ENCODE measurements at places on chromosomes 2 and 18.

- DNase-seq = no peak
Measured at GRCh38 chr2:136347981-136348380, 230.0 kb upstream of the CXCR4 start.

GRCh38 chr18:7567474-7568425 lies 634 bp downstream of the PTPRM start:
- no peak for DNase-seq

- no peak for DNase-seq
Measured at GRCh38 chr2:229832510-229832898, 89.3 kb downstream of the TRIP12 start.

GRCh38 chr2:64943387-64944150 lies 45.6 kb upstream of the SLC1A4 start:
- DNase-seq = no peak

GRCh38 chr2:14232217-14232616 lies 400.3 kb upstream of the LRATD1 start:
- DNase-seq = no peak

- no peak for DNase-seq
Measured at GRCh38 chr18:12911025-12911928, 27.2 kb upstream of the PTPN2 start.

GRCh38 chr2:96656540-96656939 lies 14.0 kb downstream of the FER1L5 start:
- DNase-seq = no peak

DNA sequence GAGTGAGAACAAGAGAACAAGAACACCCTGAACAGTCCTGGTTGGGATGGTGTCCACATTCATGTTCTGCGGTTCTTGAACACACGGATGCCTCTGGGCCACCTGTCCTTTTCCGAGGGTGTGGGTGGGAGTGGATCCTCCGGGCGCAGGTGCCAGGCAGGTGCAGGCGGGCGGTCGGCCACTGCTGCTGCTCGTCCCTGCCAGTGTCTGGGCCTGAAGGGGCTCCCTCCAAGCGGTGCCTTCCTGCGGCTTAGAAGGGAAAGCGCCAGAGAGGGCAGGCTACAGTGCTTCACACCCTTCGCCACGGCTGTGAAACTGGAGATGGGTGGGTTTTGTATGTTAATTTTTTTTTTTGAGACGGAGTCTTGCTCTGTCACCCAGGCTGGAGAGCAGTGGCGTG lies 8.0 kb upstream of the D2HGDH start:
- DNase-seq = no peak

DNA sequence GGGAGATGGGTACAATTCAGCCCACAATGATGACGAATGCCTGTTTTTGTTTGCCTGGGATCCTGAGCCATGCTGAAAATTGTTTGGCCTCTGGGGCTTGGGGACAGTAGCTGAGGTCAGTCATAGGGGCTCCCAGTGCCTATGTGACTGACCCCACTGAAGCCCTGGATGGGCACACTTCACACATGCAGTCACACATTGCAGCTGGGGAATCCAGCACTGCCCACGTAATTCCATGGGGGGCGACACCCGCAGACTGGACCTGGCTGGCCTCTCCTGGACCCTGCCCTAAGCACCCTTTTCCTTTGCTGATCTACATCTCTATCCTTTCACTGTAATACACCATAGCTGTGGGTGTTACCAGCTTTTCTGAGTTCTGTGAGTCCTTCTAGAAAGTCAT lies 295.2 kb upstream of the HS6ST1 start:
- no peak for DNase-seq

GRCh38 chr2:55876429-55877086 lies 47.0 kb downstream of the EFEMP1 start:
- DNase-seq = no peak

GRCh38 chr2:238563551-238563950 lies 136.8 kb downstream of the ASB1 start:
- no peak for DNase-seq

- no peak for DNase-seq
Measured at GRCh38 chr2:134679294-134679693, 39.5 kb downstream of the TMEM163 start.

- no peak for DNase-seq
Measured at GRCh38 chr2:164888592-164888991, 47.0 kb upstream of the COBLL1 start.

DNA sequence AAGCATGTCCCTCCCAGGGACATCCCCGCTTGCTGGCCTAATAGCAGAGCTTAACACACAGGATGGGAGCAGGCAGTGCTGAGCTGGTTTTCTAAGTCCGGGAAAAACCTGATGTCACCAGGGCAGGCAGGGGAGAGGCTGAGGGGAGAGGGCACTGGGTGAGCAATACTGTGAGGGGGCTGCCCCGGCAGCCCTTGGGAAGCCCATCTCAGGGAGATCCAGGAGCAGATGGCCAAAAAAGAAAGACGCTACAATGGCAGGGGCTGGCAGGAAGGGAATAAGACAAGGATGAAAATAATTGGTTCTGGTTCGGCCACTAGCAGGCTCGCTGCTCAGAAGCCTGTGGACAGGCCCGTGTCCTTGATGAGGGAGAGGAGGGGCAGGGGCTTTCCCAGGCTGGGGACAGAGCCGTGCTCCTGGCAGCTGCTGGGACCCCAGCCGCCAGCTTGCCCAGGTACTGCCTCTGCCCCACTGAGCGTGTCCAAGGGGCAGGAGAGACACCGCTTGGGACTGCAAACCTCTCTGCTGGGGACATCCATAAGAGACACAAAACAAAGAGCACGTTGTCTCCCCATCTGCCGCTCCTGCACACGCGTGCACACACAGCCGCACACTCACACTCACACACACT lies 30.2 kb downstream of the SMAD7 start:
- DNase-seq = no peak

DNA sequence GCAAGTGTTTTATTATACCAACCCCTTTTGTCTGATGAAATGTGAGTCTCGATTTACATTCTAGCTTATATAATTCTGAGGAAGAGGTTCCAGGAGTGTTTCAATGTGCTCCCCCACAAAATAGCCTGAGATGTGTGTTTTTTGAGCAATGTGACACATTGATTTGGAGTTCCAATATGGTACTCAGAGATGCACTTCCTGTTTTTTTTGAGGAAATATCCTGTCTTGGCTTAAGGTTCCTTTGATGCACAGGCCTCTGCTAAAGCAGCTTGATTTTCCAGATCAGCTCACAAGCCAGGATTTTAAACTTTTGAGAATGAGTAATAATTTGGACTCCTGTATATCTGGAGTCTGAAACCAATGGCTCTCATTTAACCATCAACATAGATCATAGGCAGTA lies 221.4 kb downstream of the ACTR3 start:
- DNase-seq = no peak

GRCh38 chr18:77765468-77765867 lies 515.8 kb downstream of the GALR1 start:
- peak; percentile 56 for DNase-seq

GRCh38 chr18:77008006-77008405 lies 124.6 kb downstream of the MBP start:
- DNase-seq = no peak

DNA sequence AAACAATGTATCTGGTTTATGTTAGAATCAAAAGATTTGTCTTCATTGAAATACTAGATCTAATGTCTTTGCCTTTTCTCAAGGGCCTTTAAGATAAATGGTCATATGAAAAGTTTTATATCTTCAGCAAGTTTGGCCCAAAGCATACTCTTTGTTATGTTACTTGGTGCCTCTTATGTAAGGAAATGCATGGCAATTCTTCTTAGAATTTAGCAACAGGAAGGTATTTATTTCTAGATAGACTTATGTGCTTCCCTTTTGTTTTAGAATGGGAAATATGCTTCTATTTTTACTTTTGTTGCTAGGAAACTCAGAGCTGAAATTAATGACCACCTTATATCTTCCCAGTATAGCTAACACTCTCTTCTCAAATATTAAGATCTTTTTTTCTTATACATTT lies 117.4 kb upstream of the DLX2 start:
- no peak for DNase-seq

DNA sequence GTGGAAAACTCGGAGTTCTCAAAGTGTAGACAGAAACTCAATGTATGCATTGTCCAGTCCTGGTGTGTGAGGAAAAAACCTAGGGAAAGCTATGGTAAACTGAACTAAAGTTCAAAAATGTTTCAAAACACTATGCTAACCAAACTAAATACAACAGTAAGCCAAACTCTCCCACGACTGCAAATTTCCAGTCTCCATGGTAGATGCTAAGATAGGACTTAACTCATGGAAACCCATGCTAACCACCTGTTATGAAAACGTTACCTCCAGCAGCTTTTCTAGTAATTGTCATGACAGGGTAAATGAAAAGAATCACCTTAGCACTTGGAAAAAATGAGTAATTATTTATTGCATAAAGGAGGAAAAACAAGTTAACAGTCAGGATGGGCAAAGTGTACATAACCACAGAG lies 135.7 kb upstream of the EPC2 start:
- DNase-seq = no peak

GRCh38 chr2:25071966-25072365 lies 30.1 kb downstream of the EFR3B start:
- no peak for DNase-seq

- DNase-seq = no peak
Measured at GRCh38 chr2:233117351-233117750, 57.2 kb downstream of the INPP5D start.

DNA sequence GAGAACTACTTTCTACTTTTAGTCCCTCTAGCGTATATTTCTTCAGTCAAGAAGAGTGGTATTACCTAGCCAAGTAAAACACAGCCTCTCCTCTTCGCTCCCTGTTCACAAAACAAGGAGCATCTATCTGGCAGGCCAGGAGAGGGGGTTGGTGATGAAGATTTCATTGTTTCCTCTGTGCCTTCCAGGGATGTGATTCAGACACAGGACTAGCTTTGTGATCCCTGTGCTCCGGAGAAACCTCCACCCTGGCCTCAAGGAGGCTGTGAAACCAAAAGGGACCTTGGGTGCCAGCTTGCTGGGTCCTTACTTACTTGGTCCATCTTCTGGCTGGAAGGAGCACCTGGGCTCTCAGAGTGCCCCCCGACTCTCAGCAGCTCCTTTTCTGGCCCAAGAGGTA lies 5.7 kb downstream of the RHOB start:
- DNase-seq = no peak

GRCh38 chr18:77203851-77204250 lies 45.8 kb upstream of the GALR1 start:
- no peak for DNase-seq

- DNase-seq = no peak
Measured at GRCh38 chr18:56508370-56509036, 129.9 kb downstream of the TXNL1 start.

- DNase-seq = no peak
Measured at GRCh38 chr18:13545514-13545913, 180.8 kb downstream of the FAM210A start.

DNA sequence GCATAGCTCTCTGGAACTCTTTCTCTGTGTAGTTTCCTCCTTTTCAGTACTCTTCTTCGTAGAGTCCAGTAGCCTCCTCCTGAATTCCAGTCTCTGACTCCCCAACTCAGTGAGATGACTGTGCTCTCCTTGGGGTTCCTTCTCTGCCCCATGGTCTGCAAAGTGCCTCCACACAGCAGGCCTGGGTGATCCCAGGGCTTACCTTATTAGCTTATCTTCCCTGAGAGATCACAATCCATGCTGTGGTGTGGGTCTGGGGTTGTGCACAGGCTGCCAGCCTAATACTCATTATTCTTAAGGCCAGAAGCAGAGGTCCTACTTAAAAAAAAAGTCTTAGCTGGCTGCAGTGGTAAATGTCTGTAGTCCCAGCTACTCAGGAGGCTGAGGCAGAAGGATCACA lies 4.6 kb upstream of the GPR39 start:
- no peak for DNase-seq
